ENCODE measurements at places on chromosomes 3 and 15.

GRCh38 chr3:10968401-10968800 lies 24.1 kb upstream of the SLC6A1 start:
- DNase-seq = no peak

DNA sequence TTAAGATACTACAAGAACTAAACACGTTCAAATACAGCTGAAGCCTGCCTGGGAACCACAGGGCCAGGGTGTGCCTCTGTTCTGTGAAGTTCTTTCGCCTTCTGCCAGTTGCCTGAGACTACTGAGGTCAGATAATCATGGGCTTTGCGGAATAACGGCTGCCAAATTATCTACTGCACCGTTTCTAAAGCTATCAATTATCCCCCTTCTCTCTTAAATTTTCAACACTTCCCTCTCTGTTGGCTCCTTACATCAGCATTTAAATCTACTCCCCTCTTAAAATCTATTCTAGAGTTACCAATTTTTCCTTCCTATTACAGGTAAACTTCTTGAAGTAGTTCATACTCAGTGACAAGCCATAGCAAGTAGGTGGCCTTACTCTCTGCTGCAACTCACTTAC lies 6.2 kb upstream of the NEO1 start:
- no peak for DNase-seq

DNA sequence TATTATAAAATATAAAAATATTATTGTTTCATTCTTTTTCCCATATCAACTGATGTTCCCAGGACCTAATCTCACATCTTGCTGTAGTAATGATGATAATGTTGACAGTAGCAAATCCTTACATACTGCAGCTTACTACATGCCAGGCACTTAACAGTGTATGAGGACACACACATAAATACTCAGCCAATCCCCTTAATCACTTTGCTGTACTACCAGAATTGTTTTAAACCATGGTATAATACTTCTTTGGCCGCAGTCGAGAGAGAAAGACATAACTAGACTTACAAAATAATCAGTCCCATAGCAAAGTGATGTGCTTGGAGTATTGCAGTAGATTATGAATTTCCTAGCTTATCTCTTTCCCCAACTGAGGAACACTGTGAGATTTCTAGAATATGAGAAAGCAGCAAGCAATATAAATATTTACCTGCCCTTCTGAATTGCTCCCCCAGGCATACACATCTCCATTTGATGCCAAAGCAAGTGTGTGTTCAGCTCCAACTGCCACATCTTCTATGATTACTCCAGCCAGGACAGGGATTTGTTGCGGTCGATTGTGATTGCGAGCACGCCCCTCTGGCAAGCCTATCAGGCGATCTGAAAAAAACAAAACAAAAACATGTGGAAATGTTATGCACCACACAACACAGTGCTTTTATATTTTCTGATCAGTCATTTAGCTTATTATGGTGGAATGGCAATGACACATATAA lies 33.0 kb downstream of the FBXL22 start:
- no peak for DNase-seq

GRCh38 chr15:88695691-88696251 lies 57.0 kb downstream of the ISG20 start:
- no peak for DNase-seq

GRCh38 chr3:102081572-102082289 lies 232.4 kb downstream of the NFKBIZ start:
- DNase-seq = no peak

Data from BJ (cell line).